ENCODE measurements at places on chromosomes 3 and 15. TPM values are rescaled to one million over a fixed set of nuclear protein-coding genes. Genes with fewer than 3 reads are reported as not detected.

DNA sequence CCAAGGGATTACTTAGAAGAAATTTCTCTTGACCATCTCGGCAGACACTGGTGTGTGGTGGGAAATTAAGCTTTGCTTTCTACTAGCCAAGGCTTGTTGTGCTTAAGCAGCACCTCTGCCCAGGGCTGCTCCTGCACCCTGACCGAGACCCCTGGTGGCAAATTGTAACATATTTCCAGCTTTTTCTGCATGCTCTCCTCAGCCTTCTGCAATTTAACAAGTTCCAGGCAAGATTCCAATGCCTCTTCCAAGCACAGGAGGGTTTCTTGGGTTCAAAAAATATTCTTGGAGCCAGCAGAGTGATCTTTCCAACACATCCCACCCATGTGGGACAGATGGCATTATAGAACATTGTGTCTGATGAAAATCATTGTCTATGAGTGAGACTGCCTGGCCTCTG, 210.5 kb downstream of the CLSTN2 start:
- DNase-seq: no peak
- H3K4me1 ChIP-seq: no peaks in the 10 kb centered on the region
- H3K27ac ChIP-seq: no peak overlapping the region
- no peaks in the 10 kb centered on the region for H3K36me3 ChIP-seq
- H3K27me3 ChIP-seq: no peaks in the 10 kb centered on the region

ADAMTSL3 gene
- total RNA-seq: not detected

DNA sequence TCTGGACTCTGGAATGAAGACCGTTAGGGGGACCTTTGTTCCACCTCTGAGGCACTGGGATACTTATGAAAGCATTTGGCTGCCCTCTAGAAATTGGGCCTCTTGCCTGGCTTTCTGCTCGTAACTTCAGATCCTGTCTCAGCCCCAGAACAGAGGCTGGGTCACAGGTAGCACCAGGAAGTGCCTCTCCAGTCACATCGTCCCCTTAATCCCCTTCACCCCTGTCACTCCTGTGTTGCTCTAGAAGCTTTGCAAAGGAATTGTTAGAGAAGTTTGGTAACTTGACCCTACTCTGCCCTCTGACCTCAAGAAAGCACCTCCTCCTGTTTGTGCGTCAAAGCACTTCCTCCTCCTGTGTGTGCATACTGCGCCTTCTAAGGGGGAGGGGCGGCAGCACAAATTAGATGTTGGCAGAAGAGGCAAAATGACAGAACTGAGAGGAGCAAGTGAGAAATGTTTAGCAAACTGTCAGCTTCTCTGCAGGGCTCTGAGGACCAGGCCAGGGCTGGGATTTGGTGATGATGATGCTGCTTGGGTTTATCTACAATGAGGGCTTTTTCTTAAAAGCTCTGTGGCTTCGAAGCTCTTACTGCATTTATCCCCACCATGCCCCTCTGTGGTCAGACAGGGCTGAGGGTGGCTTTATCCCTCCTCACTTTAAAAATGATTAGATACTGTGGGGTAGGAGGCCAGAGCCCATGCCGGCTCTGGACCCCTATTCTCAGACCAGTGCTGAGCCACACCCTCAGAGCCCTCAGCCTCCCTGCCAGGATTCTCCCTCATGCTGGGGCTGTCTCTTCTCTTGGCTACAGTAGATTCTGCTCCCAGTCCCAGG, 76.2 kb downstream of the LARS2 start:
- peak overlapping the region; percentile 68 for H3K27ac ChIP-seq
- H3K4me3 ChIP-seq: no peak overlapping the region
- H3K4me1 ChIP-seq: peaks cover 33% of the 10 kb centered on the region
- H3K27me3 ChIP-seq: no peaks in the 10 kb centered on the region
- peaks cover 26% of the 10 kb centered on the region for H3K36me3 ChIP-seq

DNA sequence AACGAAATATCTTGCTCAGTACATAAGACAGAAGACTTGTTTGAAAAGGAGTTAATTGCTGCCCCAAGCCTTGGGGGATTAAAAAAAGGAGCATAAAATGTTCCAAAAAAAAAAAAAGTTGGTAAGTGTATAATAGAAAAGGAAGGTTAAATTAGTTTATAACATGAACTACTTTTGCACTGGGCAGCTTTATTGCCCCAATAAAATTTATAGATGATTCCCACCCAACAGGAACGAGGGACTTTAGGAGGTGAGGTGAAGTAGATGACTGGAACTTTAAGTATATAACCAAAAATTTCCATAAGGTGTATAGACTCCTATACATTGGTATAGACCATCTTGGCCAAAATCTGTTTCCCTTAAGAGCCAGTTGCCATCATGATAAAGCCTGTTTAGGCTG, 14.8 kb downstream of the PPP2R3A start:
- H3K27ac ChIP-seq: no peak overlapping the region
- H3K4me1 ChIP-seq: no peaks in the 10 kb centered on the region
- no peaks in the 10 kb centered on the region for H3K36me3 ChIP-seq
- H3K27me3 ChIP-seq: peaks cover 2% of the 10 kb centered on the region
- no peak for DNase-seq

DNA sequence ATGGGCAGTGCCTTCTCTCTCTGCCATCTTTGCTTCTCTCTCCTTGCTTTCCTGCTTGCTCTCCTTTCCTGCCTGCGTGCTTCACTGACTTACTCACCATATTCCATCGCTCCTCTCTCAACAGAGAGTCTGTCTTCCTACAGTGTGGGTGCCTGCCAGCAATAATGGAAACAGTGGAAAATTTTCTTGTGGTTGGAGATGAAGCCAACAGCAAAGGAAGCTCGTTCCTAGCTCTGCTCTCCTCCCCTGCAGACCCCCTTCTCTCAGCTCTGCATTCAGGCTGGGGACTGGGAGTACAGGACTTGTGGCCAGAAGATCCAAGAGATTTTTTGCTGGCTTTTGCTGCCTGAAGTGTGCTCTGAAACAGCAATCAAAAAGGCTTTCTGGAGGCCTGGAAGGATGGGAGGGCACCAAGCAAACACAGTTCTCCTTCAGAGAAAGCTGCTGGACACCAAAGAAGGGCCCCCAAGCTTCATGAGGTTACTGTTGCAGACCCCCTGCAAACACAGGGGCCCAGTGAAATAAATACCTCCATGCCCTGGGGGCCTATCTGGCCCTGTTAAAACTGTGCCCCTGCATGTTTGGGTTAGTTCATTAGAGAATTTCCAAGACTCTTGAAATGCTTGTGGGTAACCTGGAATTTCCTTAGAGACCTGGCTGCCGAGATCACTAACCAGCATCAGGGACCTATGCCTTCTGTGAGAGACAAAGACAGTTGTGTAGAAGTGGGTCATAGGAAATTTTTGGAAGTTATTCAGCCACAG, 149.9 kb upstream of the RASGRP1 start:
- no peaks in the 10 kb centered on the region for H3K4me1 ChIP-seq
- H3K36me3 ChIP-seq: no peaks in the 10 kb centered on the region
- peaks cover 4% of the 10 kb centered on the region for H3K27me3 ChIP-seq
- no peak for DNase-seq
- H3K4me3 ChIP-seq: no peak overlapping the region

DNA sequence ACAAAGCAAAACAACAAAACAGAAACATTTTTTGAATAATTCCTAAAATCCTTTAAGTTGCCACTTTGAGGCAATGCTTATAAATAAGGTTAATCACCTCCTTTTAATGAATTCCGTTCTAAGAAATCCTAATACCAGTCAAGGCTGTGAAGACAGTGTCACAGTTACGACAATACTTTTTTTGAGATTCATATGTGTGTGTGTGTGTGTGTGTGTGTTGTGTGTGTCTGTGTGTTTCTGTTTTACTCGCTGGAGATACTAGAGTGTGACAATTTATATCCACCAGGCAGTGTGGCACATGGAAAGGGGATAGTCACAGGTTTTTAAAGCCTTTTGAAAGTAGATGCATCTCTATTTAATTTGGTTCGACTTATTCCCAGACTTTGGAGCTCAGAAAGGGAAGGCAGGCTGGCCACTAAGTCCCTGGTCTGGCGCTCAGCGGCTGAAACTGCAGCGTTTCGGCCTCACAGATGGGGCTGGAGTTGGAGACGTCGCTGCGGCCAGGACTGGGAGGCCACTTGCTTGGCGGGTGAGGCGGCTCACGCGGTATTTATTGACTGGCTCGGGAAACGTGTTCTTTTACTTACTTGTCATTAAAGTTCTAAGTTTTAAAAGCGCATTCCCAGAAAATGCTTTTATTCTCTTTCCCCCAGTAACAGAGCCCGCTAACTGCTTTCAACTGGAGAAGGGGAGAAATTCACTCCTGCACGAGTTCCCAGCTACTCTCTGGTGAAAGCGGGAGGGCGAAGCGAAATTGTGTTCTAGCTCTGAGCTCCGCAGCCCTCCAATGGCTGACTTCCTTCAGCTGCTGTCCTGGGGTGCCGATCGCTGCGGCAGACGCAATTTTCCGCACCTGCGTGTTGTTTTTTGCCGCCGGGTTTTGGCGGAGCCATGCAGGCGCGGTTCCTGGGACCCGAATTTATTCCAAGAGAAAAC, 13.7 kb downstream of the ZIC1 start:
- peaks cover 3% of the 10 kb centered on the region for H3K36me3 ChIP-seq
- no peak for DNase-seq
- peak overlapping the region; percentile 41 for H3K27ac ChIP-seq
- H3K27me3 ChIP-seq: peaks cover 65% of the 10 kb centered on the region

DNA sequence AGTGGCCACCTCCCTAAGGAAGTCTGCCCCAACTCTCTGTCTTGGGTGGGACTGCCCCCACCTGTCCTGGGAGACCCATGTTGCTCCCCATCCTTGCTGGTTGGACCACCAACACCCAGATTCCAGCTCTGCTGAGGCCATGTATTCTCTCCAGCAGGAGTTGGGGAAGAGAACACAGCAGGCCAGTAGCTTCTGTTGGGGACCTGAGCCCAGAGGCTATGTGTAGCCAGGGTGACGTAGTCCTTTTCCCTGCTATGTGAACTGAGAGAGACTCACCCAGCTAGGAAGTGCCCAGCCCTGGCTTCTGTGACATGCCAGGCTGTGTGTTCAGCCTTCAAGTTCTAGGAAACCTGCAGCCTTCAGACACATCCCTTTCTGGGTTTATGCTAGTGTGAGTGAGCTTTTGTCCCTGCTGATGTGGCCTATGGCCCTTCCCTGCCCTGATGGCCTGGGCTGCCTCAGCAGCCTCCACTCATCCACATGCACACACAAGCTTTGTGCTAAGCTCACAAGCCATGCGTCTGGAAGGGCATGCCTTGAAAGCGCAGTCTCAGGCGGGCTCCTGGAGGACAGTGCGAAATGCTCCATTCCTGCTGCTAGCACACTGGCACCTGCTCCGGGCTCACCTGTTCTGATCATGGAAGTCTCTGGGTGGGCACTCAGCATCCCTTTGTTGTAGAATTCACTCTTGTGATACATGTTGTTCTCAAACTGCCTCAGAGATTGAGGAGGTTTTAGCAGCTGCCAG, 42.6 kb downstream of the KY start:
- no peak overlapping the region for H3K4me3 ChIP-seq
- DNase-seq: no peak
- no peaks in the 10 kb centered on the region for H3K36me3 ChIP-seq
- H3K27ac ChIP-seq: no peak overlapping the region
- no peaks in the 10 kb centered on the region for H3K4me1 ChIP-seq

ABHD17C gene
- 4.0 TPM for total RNA-seq

SH2D7 gene
- total RNA-seq: not detected

DNA sequence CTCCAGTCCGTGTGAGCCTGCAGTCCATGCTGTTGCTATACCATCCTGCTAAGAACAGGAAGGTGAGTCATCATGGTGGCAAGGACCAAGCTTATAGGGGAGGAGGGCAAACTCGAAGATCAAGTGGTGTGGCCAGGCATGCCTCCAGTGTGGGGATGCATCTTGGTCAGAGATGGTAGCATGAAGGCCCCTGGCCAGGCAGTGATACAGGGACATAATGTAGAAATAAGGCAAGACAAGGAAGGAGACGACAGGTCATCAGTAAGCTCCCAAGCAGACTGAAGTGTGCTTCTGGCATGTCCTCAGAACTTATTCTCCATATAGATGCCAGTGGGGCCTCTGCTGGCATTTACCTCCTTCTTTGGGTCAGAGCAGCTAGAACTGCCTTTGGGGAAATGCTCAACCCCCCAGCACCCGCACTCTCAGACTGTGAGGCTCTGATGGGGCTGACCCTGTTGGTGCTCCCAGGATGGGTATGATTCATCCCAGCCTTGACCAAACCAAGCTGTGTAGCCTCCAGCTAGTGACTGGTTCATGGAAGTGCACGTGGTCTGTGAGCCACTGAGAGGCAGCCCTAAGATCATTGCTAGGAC, 52.5 kb upstream of the ATP2B2 start:
- peaks cover 15% of the 10 kb centered on the region for H3K4me1 ChIP-seq
- H3K27ac ChIP-seq: no peak overlapping the region
- no peak overlapping the region for H3K4me3 ChIP-seq
- no peaks in the 10 kb centered on the region for H3K36me3 ChIP-seq
- H3K27me3 ChIP-seq: peaks cover 18% of the 10 kb centered on the region
- no peak for DNase-seq

ROPN1 gene
- not detected for total RNA-seq

GRCh38 chr3:24242012-24242698, 252.5 kb downstream of the THRB start:
- no peak overlapping the region for H3K4me3 ChIP-seq
- H3K27me3 ChIP-seq: peaks cover 6% of the 10 kb centered on the region
- no peak for DNase-seq
- no peak overlapping the region for H3K27ac ChIP-seq
- no peaks in the 10 kb centered on the region for H3K4me1 ChIP-seq
- no peaks in the 10 kb centered on the region for H3K36me3 ChIP-seq

SLC12A1 gene
- total RNA-seq: not detected

DNA sequence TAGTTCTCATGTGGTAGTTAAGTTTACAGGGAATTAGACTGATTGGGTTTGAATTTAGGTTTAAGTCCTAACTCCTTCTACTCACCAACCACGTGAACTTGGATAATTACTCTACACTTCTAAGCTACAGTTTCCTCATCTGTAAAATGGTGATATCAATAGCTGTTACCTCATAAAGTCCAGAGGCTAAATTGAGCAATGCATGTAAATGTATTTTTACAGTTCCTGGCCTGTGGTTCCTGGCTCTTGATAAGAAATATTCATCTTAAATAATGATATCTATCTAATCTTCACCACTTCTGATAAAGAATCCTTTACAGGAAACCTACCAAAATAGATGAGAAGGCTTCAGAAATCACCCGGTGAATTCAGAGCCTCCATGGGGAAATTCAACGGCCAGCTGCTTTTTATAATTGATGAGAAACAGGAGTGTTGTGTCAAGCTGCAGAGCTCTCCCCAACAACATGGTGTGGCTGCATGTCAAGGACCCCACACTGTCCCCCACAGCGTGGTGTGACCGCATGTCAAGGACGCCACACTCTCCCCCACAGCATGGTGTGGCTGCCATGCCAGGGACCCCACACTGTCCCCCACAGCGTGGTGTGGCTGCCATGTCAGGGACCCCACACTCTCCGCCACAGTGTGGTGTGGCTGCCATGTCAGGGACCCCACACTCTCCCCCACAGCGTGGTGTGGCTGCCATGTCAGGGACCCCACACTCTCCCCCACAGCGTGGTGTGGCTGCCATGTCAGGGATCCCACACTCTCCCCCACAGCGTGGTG, 80.8 kb upstream of the PEX5L start:
- H3K36me3 ChIP-seq: no peaks in the 10 kb centered on the region
- H3K4me1 ChIP-seq: no peaks in the 10 kb centered on the region

GOLGA6B gene
- not detected for total RNA-seq

Measured in activated CD4-positive, alpha-beta T cell treated with anti-CD3 and anti-CD28 coated beads, Interleukin-2, amount 10 ng/mL, durations not matched to agents 7 days and 5 days (primary cell).